ENCODE measurements at places on chromosomes 6 and 20.

DNA sequence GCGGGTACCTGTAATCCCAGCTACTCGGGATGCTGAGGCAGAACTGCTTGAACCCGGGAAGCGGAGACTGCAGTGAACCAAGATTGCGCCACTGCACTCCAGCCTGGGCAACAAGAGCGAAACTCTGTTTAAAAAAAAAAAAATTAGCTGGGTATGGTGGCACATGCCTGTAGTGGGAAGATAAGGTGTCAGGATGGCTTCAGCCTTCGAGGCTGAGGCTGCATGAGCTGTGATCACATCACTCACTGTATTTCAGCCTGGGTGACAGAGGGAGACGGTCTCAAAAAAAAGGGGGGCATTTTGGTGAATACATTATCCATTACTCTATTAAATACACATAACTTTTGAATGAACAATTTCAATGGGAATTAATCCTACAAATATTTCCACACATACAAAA lies 32.4 kb downstream of the SNX3 start:
- DNase-seq: no peak

DNA sequence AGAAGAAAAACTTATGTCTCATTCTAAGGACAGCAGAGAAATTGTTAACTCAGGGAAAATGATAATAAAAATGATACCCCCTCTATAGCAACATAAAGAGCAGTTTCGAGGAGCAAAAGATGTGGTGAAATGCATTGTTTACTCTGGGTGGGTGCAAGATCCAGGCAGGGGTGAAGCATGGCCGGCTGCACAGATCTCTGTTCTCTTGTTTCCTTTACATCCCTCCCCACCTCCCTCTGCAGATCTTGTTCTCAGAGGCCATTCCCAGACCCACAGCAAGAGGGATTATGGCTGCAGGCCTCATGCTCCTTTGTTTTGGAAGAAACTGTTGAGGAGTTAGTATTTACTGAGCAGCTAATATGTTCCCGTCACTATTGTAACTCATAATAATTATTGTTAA lies 1.8 kb downstream of the BTN3A1 start:
- DNase-seq: no peak

- no peak for DNase-seq
Observed at GRCh38 chr20:35171438-35171752, 477 bp upstream of the PROCR start.

DNA sequence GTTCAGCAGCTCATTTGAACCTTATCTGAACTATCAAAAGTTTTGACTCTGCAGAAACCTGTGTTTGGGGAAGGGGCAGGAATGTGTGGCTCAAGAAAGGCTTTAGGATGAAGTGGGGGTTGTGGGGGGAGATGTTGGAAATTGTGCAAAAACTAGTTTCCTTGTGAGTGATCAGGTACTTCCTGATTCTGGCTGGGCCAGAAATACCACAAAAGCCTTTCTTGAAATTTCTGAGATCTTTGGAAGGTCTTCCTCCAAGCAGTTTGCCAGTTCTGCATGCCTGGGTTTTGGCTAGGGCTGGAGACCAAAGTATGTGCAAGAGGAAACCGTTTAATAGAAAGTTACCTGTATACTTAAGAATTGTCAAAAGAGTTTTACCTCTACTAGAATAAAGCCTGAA lies 116.6 kb downstream of the BMP2 start:
- DNase-seq: no peak

All from BJ (cell line).